Stimulated activated CD4-positive, alpha-beta T cell treated with anti-CD3 and anti-CD28 coated beads, Interleukin-12 subunit alpha, Interleukin-12 subunit beta, amount 100 ng/mL, for 4 hours (primary cell): ENCODE measurements at places on chromosomes 6 and 20.

DNA sequence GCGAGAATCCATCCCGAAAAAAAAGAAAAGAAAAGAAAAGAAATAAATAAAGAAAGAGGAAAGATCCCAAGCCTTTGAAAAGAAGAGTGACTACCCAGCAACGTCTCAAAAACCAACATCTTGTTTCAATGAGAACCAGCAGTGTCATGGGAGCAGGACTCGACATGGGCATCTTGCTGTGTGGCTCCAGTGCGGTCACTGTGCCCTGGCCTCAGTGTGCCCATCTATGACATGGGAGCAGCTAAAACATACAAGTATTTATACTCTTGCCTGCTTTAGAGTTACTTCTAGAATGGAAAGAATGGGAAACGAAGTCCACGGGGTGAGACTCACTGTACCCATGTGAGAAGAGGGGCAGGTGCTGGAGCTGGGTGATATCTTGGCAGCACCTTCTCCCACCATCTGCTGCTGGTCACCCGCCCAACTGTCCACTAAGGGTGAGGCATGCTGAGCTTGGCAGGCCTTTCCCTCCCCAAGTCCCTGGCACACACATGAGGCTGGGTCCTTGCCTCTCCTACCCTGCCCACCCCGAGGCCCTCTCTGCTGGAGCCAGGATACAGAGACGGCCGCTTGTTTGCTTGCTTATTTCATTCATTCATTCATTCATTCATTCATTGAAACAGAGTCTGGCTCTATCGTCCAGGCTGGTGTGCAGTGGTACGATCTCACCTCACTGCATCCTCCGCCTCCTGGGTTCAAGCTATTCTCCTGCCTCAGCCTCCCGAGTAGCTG, 77.7 kb downstream of the RIPOR3 start:
- no peak for DNase-seq

GRCh38 chr20:62097881-62098407, 24.3 kb upstream of the LSM14B start:
- no peak for DNase-seq

DNA sequence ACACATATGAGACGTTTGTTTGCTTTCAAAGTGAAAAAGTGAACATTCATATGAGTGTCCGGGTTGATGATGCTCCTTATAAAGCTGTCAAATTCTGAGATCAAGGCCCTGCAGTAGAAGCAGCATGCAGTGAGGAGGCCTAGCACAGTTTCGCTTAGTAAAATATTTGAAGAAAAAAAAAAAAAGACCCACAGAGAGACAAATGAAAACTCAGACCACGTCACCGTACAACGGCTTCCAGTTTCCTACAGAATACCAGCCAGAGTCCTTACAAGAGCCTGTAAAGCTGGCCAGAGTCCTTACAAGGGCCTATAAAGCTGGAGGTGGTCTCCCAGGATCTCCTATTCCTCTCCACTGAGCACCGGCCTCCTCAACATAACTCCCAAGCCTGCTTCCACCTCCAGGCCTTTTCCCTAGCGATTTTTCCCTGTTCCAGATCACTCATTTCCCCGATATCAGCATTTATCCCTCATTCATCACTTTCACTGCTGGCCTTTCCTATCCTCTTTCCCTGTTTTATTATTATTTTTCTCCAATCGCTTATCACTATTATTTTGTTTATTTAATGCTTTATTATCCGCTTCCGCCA, 1.5 kb upstream of the HMGN4 start:
- DNase-seq, result no peak

- no peak for DNase-seq
Observed at GRCh38 chr6:32833664-32834063, 4.9 kb downstream of the TAP2 start.
